ENCODE measurements at places on chromosomes 3 and 15. TPM values are rescaled to one million over a fixed set of nuclear protein-coding genes. Genes with fewer than 3 reads are reported as not detected.

DPPA4 gene
- 0.12 TPM for polyA plus RNA-seq

MAP6D1 gene
- polyA plus RNA-seq: 10.3 TPM

CORO2B gene
- 1.6 TPM for polyA plus RNA-seq

BSN gene
- polyA plus RNA-seq: 1.6 TPM

KBTBD13 gene
- polyA plus RNA-seq: 5.0 TPM

OGG1 gene
- polyA plus RNA-seq: 45.9 TPM

ZBED2 gene
- not detected for polyA plus RNA-seq

ITIH3 gene
- not detected for polyA plus RNA-seq

TM4SF1 gene
- 4.3 TPM for polyA plus RNA-seq

CX3CR1 gene
- 1.4 TPM for polyA plus RNA-seq

MYL3 gene
- 2,590 TPM for polyA plus RNA-seq

DOCK3 gene
- polyA plus RNA-seq: 0.94 TPM

ARNT2 gene
- polyA plus RNA-seq: 3.8 TPM

SAMD7 gene
- not detected for polyA plus RNA-seq

CLCN2 gene
- 10.3 TPM for polyA plus RNA-seq

MITF gene
- polyA plus RNA-seq: 73.2 TPM

CTXND1 gene
- 0.27 TPM for polyA plus RNA-seq

ZXDC gene
- 40.4 TPM for polyA plus RNA-seq

TMEM40 gene
- polyA plus RNA-seq: 5.2 TPM

POLG gene
- 53.5 TPM for polyA plus RNA-seq

USP4 gene
- polyA plus RNA-seq: 30.1 TPM

ZNF619 gene
- not detected for polyA plus RNA-seq

MGLL gene
- 1.0 TPM for polyA plus RNA-seq

DET1 gene
- 10.6 TPM for polyA plus RNA-seq

SMCO1 gene
- polyA plus RNA-seq: 1.7 TPM

ZFYVE19 gene
- polyA plus RNA-seq: 23.4 TPM

GCSAM gene
- polyA plus RNA-seq: 0.66 TPM

ANKRD34C gene
- polyA plus RNA-seq: not detected

EOMES gene
- polyA plus RNA-seq: not detected

ISG20 gene
- polyA plus RNA-seq: not detected

DUOXA2 gene
- not detected for polyA plus RNA-seq

NPAP1 gene
- 0.22 TPM for polyA plus RNA-seq

GATA2 gene
- polyA plus RNA-seq: 22.7 TPM

CADPS gene
- 49.2 TPM for polyA plus RNA-seq

CD86 gene
- 0.20 TPM for polyA plus RNA-seq

CCK gene
- polyA plus RNA-seq: not detected

AP3B2 gene
- 1.4 TPM for polyA plus RNA-seq
